ENCODE measurements at places on chromosomes 6 and 20.

- no peak overlapping the region for H3K4me3 ChIP-seq
- no peak overlapping the region for H3K27ac ChIP-seq
- no peaks in the 10 kb centered on the region for H3K36me3 ChIP-seq
- peaks cover 2% of the 10 kb centered on the region for H3K27me3 ChIP-seq
- H3K4me1 ChIP-seq = peaks cover 7% of the 10 kb centered on the region
These were observed 84.5 kb upstream of the FYN start for GRCh38 chr6:111957623-111958315.

- H3K4me3 ChIP-seq = no peak overlapping the region
- H3K27ac ChIP-seq = no peak overlapping the region
- DNase-seq = no peak
- no peaks in the 10 kb centered on the region for H3K27me3 ChIP-seq
These were observed 103.2 kb downstream of the BTBD3 start for GRCh38 chr20:12020846-12021245.

DNA sequence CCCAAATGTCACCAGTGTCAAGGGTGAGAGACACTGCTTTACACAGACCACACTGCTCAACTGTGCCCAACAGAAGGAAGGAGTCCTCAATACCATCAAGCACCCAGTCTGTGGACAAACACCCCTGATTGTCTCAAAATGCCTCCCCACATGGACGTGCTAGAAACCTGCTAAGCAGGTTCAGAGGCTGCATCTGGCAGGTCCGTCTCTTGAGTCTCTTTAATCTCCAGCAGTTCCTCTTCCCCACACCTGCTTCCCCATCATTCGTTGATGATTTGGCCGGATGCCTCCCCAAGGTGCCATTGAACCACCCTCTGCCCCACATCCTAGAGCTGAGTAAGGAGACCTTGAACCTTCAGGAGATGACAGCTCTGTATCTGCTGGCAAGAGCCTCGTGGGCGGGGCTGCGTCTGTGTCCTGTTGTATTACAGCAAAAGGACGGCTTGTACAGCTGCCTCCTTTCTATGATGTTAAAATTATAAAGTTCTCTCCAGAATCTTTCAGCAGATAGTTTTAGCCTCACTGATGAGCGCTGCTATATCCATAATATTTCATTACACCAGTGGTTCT, 179.2 kb downstream of the PREX1 start:
- H3K4me3 ChIP-seq = no peak overlapping the region
- H3K36me3 ChIP-seq = peaks cover 79% of the 10 kb centered on the region
- H3K27ac ChIP-seq = no peak overlapping the region
- H3K4me1 ChIP-seq = peaks cover 5% of the 10 kb centered on the region

- H3K27ac ChIP-seq = no peak overlapping the region
- H3K27me3 ChIP-seq = no peaks in the 10 kb centered on the region
- H3K4me3 ChIP-seq = no peak overlapping the region
- DNase-seq = no peak
These were observed 11.8 kb upstream of the FAM184A start for GRCh38 chr6:119090256-119090655.

DNA sequence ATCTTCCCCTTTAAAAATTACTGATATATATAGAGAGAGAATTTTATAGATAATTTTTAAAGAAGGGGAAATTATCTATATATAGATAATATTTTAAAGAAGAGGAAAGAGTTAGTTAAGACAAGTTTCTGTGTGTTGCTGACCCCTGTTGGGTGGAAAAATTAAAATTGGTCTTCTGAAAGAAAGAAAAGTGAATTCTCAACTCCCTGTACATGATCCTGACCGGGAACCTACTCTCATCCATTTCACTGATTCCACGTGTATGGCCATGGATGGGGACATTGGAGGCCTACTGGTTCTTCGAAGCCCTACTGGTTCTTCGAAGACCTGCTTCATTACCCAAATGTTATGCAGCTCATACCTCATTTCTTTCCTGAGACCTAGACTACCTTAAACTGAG, 53.0 kb upstream of the TCF21 start:
- peaks cover 4% of the 10 kb centered on the region for H3K27me3 ChIP-seq
- H3K4me1 ChIP-seq = peaks cover 6% of the 10 kb centered on the region
- no peak overlapping the region for H3K4me3 ChIP-seq
- H3K27ac ChIP-seq = no peak overlapping the region
- no peaks in the 10 kb centered on the region for H3K36me3 ChIP-seq

- H3K36me3 ChIP-seq = peaks cover 2% of the 10 kb centered on the region
- H3K4me3 ChIP-seq = no peak overlapping the region
- H3K4me1 ChIP-seq = peaks cover 2% of the 10 kb centered on the region
- H3K27me3 ChIP-seq = no peaks in the 10 kb centered on the region
- no peak overlapping the region for H3K27ac ChIP-seq
These were observed 46.7 kb downstream of the MAP1LC3A start for GRCh38 chr20:34604980-34605788.

DNA sequence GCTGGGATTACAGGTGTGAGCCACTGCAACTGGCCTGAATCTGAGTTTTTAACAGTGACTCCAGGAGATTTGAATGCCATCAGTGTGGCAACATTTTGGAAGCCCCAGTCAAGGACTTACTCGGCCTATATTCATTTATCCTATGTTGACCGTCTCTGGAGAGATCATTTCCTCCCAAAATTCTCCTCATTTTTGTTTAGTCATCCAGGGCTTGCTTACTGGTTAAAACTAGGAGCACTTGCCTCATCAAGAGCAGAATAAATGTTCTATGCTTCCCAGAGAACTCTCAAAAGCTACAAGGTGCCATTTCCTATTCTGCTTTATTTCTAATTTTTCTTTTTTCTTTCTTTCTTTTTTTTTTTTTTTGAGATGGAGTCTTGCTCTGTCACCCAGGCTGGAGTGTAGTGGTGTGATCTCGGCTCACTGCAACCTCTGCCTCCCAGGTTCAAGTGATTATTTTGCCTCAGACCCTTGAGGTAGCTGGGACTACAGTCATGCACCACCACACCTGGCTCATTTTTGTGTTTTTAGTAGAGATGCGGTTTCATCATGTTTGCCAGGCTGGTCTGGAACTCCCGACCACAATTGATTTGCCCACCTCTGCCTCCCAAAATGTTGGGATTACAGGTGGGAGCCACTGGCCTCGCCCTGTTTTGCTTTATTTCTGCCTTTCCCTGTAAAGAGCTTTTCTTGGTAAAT, 23.4 kb upstream of the TRIM27 start:
- H3K4me1 ChIP-seq = peaks cover 10% of the 10 kb centered on the region
- DNase-seq = no peak
- no peaks in the 10 kb centered on the region for H3K27me3 ChIP-seq
- H3K36me3 ChIP-seq = no peaks in the 10 kb centered on the region
- H3K27ac ChIP-seq = no peak overlapping the region

DNA sequence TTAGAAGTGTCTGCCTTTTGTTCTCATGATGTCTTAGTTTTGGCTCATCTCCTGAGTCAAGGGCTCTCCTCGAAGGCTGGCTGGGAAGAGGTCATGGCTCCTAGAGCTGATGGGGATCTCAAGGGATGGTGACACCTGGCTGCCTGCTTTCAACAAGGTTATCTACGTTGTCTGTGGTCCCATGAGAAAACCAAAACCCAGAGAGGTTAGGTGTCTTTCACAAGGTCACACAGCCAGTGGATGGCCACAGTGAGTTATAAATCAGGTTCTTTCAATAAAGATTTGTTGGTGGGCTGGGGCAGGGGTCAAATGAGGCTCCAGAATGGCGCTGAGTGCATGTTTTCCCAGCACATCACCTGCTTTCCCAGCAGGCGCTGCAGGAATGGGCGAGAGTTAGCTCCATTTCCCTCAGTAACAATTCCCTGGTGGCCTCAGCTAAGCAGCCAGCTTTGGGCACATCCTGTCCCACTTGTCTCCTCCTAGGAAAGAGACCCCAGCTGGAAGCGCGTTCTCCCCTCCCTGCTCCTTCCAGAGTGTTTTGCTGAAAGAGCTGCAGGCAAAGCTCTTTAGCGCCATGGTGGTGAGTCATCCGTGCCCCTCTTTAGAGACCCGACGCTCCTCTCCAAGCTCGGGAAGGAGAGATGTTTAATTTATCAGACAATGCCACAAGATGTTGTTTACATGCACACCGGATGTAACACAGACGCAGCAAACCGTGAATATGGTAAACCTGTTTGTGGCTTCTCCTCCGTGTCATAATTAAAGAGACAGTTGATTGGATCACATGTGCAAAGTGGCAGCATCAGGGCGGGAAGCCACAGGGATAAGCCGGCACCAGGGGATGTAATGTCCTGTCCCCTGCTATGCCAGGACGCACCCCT, 109.7 kb downstream of the LRFN2 start:
- no peak overlapping the region for H3K27ac ChIP-seq
- H3K27me3 ChIP-seq = peaks cover 7% of the 10 kb centered on the region
- peak; percentile 31 for DNase-seq
- H3K4me3 ChIP-seq = no peak overlapping the region
- H3K36me3 ChIP-seq = no peaks in the 10 kb centered on the region

DNA sequence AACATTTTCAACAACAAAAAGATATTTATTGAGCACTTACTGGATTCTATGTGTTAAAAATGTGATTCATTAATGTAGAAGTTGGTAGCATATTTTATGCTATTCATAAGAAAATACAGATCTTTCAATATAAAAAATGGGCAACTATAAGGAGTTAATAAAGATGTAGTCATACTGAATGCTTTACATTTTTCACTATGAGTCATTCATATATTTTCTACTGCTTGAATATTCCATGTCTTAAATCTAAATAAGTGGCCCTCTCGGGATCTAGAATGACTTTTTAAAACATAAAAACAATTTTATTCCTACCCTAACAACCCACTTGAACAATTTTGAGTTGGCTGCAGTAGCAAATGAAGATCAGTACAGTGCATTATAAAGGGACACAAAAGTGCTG, 362.1 kb downstream of the PHF3 start:
- DNase-seq = no peak
- no peaks in the 10 kb centered on the region for H3K27me3 ChIP-seq
- no peak overlapping the region for H3K4me3 ChIP-seq
- no peaks in the 10 kb centered on the region for H3K4me1 ChIP-seq
- H3K36me3 ChIP-seq = no peaks in the 10 kb centered on the region
- H3K27ac ChIP-seq = no peak overlapping the region

DNA sequence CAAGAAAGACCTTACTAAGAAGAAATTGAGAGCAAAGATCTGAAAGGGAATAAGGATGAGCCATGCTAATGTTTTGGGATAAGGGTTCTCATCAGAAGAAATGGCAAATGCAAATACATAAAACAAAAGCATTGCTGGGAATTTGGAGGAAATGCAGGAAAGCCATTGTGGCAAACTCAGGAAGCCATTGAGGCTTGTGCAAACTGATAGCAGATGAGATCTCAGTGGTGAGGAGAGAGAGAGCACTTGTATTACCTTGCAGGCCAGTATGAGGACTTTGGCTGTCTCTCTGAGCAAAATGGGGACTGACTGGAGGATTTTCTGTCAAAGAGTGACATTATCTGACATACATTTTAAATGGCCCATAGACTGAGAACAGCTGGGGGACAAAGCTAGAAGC, 103.0 kb downstream of the ADGRB3 start:
- H3K4me3 ChIP-seq = no peak overlapping the region
- no peak for DNase-seq
- no peaks in the 10 kb centered on the region for H3K4me1 ChIP-seq
- no peak overlapping the region for H3K27ac ChIP-seq
- H3K27me3 ChIP-seq = no peaks in the 10 kb centered on the region

DNA sequence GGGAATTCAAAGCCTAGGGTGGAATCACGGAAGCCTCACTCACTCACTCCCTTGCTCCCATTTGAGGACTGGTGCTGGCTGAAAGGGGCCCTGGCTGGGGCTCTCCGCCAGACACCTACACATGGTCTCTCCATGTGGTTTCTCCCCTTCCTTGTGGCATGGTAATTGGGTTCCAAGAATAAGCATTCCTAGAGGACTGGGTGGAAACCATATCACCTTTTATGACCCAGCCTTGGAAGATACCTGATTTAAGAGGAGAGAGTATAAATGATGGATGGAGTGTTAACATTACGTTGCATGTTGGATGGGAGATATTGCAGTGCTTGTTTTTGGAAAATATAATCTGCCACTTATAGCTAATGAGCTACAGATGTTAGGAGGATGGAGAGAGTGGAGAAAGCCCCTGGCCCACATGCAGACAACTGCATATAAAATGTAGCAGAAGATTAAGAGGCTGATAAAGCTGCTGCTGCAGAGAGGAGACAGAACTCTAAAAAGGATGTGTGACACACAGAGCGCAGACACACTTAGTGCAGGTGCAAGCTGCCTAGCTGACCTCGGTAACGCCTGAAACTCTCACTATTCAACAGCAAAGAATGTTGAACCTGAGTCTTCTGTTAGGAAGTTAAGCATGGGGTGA, 23.3 kb upstream of the CDKN1A start:
- peak; percentile 53 for DNase-seq
- H3K27ac ChIP-seq = no peak overlapping the region
- H3K27me3 ChIP-seq = peaks cover 4% of the 10 kb centered on the region
- H3K4me1 ChIP-seq = peaks cover 12% of the 10 kb centered on the region
- no peak overlapping the region for H3K4me3 ChIP-seq

DNA sequence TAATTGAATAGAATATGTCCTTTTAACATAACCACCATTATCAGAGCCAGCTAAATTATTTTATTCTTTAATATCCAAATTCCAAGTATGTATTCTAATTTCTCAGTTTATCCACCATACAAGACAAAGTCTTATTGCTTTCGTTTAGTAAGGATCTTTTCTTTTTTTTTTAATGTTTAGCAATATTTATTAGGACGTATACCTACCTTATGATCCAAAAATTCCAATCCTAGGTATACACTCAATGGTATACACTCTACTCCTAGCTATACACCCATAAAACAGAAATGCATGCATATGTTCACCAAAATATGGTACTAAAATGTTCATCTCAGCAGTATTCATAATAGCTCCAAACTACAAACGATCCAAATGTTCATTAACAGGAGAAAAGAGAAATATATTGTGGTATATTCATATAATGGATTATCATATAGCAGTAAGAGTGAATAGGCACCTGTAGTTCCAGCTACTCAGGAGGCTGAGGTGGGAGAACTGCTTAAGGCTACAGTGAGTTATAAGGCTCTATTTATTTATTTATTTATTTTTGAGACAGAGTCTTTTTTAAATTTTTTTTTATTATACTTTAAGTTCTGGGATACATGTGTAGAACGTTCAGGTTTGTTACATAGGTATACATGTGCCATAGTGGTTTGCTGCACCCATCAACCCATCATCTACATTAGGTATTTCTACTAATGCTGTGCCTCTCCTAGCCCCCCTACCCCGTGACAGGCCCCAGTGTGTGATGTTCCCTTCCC, 17.3 kb downstream of the TNFAIP3 start:
- H3K4me1 ChIP-seq = no peaks in the 10 kb centered on the region
- DNase-seq = no peak
- no peak overlapping the region for H3K4me3 ChIP-seq
- H3K27ac ChIP-seq = no peak overlapping the region

GRCh38 chr6:147372806-147373205, 135.7 kb upstream of the SAMD5 start:
- H3K36me3 ChIP-seq = no peaks in the 10 kb centered on the region
- no peak for DNase-seq
- H3K4me3 ChIP-seq = no peak overlapping the region
- H3K27me3 ChIP-seq = no peaks in the 10 kb centered on the region
